ENCODE measurements at places on chromosomes 16 and 17. TPM values are rescaled to one million over a fixed set of nuclear protein-coding genes. Genes with fewer than 3 reads are reported as not detected.

DNA sequence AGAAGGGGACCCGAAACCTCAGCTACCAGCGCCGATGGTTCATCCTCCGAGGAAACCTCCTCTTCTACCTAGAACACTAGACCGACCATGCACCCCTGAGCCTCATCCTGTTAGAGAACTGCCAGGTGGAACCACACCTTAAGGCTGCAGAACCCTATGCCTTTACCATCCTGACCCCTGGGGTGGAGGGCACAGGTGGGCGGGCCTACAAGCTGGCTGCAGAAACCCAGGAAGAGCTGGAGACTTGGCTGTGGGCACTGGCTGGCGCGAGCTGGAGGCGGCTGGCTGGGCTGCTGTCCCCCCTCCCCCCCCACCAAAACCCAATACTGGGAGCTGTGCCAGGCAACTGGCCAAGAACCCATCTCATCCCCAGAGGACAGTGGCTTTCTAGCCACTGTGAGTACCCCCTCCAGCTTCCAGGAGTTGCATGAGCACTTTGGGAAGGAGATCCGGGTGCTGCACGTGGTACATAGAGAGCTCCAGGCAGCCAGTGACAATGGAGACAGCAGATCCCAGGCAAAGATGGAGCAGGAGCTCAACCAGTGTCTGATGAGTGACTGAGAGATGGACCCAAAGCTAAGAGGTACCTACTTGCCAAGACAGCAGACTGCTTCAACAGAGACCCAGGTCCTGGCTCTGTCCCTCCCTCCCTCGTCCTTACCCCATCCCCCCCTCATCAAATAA is 1.4 kb upstream of the CD2BP2 start:
- DNase-seq: no peak

DNA sequence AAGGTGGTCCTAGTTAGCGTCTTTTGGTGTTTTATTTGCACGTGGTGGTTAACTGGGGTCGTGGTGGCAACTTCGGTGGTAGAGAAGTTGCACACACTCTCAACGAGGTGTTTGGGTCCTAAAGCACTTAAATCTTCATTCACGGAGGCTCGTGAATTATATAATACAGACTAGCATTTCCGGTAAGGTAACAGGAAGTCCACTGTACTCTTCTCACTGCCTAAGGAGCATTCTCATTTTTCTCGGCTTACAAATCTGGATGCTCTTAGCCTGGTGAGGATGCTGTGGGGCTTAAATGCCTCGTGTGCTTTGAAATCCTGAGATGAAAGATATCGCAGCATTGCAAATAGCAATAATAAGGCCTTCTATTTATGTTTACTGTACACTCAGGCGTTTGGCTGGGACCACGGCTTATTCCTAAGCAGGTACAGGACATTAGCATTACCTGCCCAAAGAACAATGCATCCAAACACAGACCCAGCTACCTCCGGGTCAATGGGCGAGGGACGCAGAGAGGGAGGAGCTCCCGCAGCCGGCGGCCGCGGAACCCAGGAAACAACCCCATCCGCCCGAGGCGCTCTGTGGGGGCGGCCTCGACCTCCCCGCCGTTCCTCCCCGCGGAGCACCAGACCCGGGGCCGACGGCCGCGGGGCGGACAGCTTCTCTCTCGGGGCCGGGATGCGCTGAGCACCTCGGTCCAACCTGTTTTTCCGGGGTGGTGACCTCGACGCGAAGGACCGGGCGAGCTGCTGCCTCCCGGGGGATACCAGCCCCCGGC is 856 bp downstream of the DNAJA2 start:
- peak; percentile 37 for DNase-seq

- peak; percentile 69 for DNase-seq
Measured at GRCh38 chr17:17387498-17388362, 84.6 kb downstream of the NT5M start.

The RAB34 gene
- total RNA-seq: 83.4 TPM

- no peak for DNase-seq
Measured at GRCh38 chr16:1028056-1028455, 44.5 kb upstream of the SSTR5 start.

DNA sequence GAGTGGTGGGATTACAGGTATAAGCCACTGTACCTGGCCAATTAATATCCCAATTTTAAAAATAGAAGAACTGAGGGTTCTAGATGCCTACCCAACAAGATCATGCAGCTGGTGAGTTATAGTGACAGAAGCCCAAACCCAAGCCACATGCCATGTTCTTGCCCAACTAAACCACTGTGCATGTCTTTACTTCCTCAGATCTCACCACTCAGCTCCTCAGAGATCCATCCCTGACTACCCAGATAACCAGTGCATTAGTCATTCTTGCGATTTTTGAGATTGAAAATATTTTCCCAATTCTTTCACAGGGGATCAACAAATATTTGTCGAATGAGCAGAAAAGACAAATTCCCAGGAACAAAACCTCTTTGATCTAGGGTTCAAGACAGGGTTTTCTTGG is 303.1 kb downstream of the CBLN1 start:
- DNase-seq: peak; percentile 31

GRCh38 chr17:4204190-4204589 is 59.6 kb downstream of the ANKFY1 start:
- no peak for DNase-seq

GRCh38 chr16:28117168-28117565 is 53.7 kb upstream of the GSG1L start:
- no peak for DNase-seq

The HOXB7 gene
- not detected for total RNA-seq

DNA sequence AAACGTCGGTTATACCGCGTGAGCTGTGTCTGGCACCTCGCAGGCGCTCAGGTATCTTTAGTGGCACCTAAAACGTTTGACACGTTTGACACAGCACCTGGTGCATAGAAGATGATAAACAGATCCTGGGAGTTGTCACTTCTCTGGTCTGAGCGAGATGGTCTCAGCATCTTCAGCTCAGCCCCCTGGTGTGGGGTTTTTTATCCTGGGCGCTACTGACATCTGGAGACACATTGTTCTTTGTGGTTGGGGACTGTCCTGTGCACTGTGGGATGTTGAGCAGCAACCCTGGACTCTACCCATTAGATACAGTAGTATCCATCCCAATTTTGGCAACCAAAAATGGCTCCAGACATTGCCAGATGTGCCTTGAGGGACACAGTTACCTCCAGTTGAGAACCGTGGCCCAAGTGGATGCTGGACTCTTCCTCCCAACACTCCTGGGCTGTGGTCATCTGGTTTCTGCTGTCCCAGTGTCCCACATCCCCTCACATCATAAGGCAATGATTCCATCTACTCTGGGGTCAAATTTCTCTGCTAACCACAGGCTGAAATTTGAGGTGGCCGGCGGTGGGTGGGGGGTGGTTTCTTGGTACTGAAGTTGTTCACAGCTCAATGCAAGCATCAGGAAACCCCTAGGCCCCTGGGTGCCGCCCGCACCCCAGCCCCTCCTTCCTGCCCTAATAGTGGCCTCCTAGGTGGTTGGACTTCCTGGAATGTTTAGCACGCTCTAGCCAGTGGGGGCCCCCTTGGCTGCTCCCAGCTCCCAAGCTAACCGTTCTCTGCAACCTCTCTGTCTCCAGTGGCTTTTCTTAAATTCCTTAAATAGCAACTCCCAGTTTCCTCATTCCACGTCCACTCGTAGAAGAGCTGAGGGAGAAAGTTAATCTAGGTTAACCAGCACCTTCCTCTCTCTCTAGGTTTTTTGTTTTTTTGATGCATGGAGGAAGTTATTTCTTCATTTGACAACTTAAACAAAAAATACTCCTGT is 124.8 kb downstream of the ABCC1 start:
- no peak for DNase-seq

GRCh38 chr16:19844945-19845641 is 39.6 kb downstream of the GPRC5B start:
- DNase-seq: no peak

DNA sequence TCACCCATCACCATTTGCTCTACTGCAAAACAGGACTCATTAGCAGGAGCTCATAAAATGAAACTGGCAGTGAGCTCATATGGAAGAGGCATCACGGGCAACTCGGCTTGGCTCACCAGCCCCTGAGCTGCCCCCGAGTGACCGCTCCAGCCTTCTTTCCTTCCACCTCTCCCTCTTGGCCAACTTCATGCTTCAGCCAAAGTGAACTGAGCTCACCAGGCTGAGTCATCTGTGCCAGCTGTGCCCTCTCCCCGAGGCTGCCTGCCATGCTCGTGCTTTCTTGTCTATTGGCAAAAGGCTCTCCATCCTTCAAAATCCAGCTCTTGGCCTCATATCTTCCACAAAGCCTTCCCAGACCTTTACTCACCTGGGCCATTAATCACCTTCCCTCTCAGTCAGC is 391.4 kb downstream of the WWOX start:
- DNase-seq: no peak

The SUZ12 gene
- 14.5 TPM for total RNA-seq

DNA sequence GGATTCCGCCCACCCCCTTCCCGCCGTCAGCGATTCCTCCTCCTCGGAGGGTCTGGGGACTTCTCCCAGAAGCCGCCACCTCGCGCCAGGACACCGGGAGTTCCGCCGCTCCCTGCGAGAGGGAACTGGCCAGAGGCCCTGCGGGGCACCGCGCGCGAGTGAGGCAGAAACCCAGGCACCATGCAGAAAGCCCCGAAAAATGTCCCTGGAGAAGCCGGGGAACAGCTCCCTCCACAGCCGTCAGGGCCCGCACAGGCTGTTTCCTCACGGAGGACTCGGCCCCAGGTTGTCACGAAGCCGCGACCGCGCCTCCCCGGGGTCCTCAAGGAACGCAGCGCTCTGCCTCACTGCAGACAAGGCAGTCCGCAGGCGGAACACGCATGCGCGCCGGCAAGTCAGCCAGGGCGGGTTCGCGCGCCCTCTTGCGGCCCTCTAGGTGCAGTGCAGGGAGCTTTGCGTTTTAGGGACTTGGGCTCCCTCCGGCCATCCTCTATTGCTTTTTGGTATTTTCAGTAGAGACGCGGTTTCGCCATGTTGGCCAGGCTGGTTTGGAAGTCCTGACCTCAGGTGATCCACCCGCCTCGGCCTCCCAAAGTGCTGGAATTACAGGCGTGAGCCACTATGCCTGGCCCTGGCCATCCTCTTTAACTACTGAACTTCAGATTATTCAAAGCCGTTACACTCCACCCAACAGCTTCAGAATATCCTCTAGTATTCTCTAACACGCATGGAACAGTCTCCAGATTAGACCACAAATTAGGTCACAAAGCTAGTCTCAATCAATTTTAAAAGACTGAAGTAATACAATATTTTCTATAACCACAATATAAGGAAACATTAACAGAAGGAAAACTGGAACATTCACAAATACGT is 20.3 kb upstream of the ZNF287 start:
- DNase-seq: peak; percentile 75

The KRTAP2-3 gene
- 27.5 TPM for total RNA-seq

The TERB1 gene
- total RNA-seq: 0.17 TPM

GRCh38 chr17:74430385-74430705 is 1.5 kb upstream of the GPRC5C start:
- no peak for DNase-seq

DNA sequence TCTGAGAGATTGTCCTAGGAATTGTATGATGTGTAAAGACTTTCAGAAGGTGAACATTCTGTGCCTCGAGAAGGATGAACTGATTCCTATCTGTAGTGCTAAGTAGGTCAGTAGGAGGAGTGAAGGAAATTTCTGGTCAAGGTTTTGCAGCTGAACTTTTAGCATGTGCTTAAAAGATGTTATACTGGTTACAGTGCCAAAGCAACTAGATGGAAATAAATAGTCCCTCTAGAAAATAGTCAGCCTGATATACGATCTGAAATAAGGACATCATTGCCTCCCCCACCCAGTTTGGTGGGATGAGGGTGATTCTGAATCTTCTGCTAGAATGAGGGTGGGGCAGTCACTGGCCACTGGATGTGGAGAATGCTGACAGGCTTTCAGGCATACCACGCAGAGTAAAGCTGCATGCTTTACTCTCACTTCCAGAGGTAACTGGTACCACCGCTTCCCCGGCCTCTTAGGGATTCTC is 57.2 kb upstream of the VPS4A start:
- no peak for DNase-seq

The BLTP2 gene
- 117 TPM for total RNA-seq

GRCh38 chr16:35152067-35152627 is 1692.7 kb downstream of the TP53TG3F start:
- no peak for DNase-seq

DNA sequence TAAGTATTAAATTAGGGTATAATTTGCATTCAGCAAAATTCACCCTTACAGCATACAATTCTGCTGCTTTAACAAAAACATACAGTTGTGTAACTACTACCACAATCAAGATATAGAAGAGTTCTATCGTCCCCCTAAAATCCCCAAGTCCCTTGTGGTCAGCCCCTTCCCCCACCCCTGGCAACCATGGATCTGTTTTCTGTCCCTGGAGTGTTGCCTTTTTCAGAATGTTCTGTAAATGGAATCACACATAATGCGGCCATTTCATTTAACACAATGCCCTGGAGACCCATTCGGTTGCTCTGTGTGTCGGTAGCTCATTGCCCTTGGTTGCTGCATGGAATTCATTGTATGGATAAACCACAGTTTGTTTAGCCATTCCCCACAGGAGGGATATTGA is 190.2 kb downstream of the IRX5 start:
- no peak for DNase-seq

The LRRC36 gene
- not detected for total RNA-seq

Measured in mammary epithelial cell (primary cell).